ENCODE measurements at places on chromosomes 7 and 10.
A peak's percentile ranks its signal among the peaks of the same experiment; 100 is the strongest.

GRCh38 chr7:51242007-51242691, 74.5 kb downstream of the COBL start:
- DNase-seq = no peak

- no peak for DNase-seq
These were observed 66.1 kb downstream of the MTPN start for GRCh38 chr7:135911099-135911498.

DNA sequence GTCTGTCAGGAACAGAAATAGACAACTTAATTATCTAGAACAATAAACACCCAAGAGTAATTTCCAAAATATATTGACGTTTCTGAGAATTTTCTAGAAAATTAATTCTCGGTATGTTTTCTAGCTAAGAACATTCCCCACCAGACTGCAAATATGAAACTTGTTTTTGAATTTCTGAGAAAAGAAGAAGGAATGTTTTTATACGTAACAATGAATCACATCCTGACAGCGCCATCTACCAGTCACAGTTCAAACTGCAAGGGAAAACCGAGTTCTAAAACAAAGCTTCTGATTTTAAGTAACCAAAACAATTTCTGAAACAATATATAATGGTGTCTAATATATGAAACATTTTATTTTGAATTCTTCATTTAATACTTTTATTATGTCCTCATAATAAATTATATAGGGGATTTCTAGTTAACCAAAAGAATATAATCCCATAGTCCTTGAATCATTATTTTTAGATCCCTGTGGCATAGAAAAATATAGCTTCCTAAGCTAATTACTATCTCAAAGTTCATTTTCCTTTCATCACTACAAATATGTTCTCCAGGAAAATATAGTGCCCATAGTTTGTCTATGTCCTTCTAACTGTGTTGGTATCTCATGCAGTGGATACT, 34.5 kb upstream of the MEOX2 start:
- peak; percentile 51 for DNase-seq

DNA sequence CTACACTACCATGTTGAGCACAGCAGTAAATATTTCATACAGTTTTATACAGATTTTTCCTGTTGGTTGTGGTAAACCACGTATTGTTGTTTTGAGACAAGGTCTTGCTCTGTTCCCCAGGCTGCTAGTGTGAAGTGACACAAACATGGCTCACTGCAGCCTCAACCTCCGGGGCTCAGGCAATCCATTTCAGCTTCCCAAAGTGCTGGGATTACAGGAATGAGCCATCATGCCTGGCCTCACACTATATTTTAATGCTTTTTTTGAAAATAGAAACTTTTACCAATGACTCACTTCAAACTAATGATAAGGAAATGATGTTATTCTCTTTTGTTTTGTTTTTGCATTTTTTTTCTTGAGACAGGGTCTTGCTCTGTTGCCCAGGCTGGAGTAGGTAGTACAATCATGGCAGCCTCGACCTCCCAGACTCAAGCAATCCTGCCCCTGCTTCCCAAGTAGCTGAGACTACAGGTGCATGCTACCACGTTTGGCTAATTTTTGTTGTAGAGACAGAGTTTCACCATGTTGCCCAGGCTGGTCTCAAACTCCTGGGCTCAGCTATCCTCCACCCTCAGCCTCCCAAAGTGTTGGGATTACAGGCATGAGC, 210.6 kb downstream of the TPST1 start:
- peak; percentile 57 for DNase-seq

- no peak for DNase-seq
These were observed 2.5 kb downstream of the PALD1 start for GRCh38 chr10:70481105-70481504.

GRCh38 chr10:118958984-118959925, 70.3 kb upstream of the NANOS1 start:
- DNase-seq = peak; percentile 85

DNA sequence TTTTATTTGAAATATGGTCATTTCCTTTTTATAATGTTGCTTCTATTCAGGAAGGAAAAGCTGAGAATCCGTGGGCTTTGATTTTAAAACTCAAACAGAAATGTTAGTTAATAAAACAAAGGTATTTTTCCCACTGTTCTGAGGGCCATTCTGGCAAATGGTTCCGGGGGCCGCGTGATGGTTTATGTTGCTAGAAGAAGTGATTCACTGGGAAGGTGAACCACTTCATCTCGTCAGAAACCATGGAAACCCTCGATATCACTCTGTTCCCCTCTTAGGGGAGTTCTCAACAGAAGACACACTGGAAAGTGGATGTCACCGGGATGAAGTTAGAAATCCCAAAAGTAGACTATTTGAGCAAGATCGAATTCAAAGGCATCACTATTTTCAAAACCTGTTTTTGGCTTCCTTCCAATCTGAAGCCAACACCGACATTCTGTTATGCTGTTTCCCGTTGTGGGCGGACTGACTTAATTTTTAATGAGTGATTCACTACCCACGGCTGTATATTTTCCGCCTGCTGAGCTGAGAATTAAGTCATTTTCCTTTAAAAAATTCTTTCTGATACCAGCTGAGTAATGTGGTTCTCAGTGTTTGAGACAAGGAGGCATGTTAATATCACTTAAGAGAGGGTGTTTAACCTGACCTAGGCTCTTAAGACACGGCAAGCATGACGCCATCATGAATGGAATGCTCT, 84.1 kb downstream of the PTPRE start:
- no peak for DNase-seq

DNA sequence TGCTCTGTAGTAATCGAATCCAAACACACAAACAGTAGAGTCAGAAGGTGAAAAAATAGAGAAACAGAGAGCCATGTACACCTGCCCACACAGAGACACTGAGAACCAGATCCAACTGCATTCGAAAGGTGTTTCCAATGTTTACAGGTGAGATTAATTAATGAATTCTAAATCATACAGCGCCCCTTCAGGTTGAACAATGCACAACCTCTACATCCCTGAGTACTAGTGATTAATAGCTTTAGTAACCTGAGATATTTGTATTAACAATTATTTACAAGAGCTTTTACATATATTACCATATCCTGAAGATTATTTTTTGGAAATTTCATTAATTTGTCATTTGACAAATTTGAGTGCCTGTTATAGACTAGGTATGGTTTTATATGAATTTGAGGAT, 7.6 kb upstream of the MRC1 start:
- no peak for DNase-seq

DNA sequence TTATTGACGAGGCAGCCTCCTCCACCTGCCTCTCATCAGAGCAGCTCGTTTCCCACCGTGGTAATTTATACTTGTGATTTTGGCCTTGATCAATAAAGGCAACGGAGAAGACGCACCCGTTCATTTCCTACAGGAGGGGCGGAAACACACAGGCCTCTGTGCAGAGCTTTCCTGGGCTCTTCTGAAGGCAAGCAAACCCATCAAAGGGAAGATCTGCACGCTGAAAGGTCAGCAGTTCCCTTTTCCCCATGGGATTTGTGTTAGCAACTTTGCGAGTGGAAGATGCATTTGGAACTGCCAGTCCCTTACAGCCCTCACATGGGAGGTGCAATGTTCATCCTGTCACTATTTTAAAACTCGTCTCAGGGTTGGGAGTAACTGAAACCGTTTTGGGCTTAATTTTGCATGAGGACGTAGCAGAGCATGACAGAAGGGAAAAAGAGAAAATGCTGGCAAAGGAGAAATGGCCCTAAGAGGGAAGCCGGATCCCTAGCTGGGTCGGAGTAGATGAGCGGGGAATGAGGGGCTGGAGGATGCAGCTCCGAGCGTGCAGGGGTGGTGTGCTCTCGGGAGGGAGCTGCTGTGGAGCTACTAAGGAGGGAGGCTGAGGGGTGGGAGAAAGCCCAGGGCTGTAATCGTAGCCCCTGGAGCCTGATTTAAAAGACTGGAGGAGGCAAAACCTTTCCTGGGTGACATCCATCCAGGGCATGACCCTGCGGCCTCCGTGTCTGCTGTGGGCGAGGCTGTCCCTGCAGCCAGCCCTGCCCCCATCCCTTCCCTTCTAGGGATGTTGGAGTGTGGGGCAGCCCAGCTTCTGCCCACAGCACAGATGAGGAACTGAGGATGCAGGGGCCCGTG, 111.1 kb upstream of the FAM20C start:
- DNase-seq = no peak

DNA sequence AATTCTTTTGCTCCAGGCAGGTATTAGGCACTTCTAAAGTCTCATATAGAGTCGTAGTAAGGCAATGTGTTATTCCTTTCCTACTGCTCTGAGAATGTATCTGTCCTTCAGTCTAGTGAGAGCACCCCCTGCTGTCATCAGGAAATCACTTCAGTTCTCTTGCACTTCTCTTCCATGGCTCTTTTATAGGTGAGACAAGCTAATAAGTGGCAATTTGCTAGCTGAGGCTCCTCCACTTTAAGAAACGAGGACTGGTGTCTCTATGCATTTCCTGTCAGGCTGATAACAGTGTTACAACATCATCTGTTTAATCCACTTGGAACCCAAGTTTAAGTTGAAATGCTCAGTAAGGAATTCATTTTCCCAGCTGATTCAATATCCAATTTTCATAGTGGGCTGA, 350.6 kb downstream of the TFEC start:
- DNase-seq = peak; percentile 63

- peak; percentile 23 for DNase-seq
These were observed 39.9 kb downstream of the INPP5A start for GRCh38 chr10:132577350-132578003.

- DNase-seq = no peak
These were observed 1.3 kb downstream of the ARHGAP22 start for GRCh38 chr10:48603421-48604038.

DNA sequence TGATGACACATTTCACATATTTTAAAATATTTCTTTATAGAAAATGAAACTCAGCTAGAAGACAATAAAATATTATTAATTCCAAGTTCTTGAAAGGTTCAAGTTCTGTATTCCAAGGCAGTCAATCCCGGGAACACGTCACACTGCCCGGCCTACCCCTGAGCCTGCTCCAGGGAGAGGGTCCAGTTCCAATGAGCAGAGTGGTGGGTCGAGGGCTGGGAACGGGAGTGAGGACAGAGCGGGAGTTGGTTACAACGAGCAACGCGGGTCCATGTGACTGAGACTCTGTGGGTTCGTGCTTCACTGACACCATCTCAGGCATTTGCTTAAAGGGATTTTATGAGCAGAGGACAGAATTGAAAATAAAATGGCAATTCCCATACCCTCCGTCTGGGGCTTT, 209.4 kb downstream of the TCERG1L start:
- no peak for DNase-seq

DNA sequence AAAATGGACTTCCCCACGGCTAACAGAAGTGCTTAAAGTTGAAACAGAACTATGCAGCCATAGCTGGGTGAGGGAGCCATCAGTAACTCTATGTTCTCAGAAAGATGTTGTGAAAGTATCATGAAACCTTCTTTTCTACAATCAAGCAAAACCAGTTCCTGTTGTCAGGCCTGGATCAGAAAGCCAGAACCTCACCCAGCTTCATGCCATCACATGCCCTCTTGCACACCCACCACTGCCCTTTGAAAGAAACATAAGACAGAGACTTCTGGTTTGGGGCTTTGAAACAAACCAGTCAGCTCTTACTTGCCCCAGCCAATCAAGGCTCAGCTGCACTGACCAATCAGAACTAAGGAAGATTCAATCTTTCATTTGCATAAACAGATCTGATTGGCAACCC, 230.8 kb upstream of the FERD3L start:
- no peak for DNase-seq

DNA sequence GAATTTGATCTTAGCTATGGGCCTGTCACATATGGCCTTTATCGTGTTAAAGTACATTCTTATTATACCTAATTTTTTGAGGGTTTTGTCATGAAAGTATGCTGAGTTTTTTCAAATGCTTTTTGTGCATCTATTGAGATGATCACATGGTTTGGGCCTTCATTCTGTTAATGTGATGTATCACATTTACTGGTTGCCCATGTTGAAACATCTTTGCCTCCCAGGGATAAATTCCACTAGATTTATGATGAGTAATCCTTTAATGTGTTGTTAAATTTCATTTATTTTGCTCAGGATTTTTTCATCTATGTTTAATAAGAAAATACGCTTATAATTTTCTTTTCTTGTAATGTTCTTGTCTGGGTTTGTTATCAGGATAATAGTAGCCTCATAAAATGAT, 442.0 kb downstream of the MDFIC start:
- DNase-seq = peak; percentile 39

DNA sequence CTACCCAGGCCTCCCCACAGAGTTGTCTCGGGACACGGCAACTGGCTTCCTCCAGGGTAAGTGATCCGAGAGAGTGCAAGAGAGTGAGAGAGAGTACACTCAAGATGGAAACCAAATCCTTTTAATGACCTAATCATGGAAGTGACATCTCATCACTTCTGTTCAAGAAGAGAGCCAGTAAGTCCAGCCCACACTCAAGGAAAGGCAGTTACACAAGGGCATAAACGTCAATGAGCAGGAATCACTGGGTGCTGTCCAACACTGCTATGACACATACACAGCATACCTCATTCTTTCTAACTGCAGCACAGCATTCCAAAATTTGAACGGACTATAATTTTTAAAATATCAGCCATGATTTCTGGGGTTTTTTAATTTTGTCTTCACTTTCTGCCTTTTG, 29.3 kb upstream of the OSBPL3 start:
- DNase-seq = peak; percentile 95

- peak; percentile 95 for DNase-seq
These were observed 2.2 kb downstream of the MAFK start for GRCh38 chr7:1532456-1533254.

DNA sequence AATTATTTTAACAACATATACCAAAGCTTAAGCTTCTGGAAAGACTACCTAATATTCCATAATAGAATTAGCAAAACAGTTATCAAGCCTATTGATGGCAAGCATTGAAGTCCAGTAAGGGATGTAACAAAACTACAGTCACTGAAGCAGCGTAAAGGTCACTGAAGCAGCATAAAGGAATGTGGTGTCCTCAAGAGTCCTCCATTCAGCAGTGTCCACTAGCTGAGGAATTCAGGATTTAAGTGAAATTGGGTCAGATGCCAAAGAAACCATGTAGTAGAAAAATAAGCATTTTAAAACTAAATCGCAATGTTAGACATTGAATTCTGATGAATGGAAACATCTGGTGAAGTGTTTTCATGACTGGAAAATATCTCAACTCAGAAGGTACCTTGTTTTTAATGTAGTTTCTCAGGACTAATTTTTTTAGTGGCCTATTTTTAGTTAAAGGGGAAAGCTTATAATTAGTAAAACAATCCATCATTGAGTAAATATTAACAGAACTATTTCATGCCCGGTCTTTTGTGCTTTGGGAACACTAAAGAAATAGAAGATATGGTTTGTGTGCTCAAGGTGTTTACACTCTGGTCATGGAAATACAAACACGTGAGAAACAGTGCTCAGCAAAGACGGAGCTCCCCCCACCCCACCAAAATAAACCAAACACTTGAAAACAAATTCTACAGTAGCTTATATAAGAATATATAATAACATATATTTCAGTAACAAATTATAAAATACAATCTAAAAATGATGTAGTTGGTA, 121.4 kb downstream of the CDK14 start:
- peak; percentile 77 for DNase-seq

GRCh38 chr10:5871596-5871995, 18.1 kb downstream of the ANKRD16 start:
- DNase-seq = peak; percentile 31

All from EH (cell line).